ENCODE measurements at places on chromosomes 6 and 20.

GRCh38 chr6:43982084-43982625, 145.1 kb downstream of the MRPL14 start:
- no peak for DNase-seq

DNA sequence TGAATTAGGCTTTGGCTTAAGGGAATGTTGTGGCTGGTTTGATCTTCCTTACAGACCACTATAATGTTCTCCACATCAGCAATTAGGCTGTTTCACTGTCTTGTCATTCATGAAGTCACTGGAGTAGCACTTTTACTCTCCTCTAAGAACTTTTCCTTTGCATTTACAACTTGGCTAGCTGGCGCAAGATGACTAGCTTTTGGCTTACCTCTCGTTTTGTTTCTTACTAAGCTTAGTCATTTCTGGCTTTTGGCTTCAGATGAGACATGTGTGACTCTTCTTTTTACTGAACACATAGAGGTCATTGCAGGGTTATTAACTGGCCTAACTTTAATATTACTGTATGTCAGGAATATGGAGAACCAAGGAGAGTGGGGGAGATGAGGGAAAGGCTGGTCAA, 143.2 kb downstream of the PTCHD4 start:
- DNase-seq, result no peak

DNA sequence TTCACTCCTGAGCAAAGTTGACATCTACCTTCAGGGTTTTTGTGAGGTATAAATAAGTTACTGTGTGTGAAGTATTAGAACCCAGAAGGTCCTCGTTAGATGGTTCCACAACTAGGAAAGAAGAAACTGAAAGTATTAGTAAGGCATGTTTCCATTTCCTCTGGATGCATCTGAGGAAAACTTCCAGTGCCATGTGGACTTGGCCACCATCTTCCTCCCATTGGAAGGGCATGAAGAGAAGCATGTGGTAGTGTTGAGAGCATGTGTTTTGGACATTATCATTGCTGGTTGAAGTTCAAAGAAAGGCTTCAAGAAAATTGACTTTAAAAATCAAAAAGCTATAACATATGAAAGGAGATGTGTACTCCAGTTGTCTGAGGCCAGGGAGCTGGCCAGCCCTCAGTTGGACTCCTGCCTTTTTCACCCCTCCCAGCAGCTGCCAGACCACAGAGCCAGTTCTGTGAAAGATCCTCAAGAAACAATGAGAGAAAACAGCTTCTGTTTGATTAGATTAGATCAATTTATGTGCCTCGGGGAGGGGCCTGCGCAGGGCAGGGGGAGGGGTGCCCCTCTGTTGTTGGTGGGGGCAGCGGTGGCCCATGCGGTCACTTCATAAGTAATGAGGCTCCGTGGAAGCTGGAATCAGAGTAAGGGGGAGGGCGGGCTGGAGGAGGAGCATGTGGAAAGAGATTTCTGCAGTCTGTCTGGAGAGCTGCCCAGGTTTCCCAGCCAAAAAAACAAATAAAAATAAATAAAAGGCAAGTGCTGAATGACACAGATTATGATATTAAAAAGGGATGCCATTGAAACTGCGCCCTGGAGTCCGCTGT, 154.0 kb downstream of the JARID2 start:
- DNase-seq, result no peak

- no peak for DNase-seq
These were observed 150.6 kb downstream of the TENT5A start for GRCh38 chr6:81601918-81602317.

GRCh38 chr6:95091823-95092436, 485.4 kb upstream of the MANEA start:
- no peak for DNase-seq

Measured in stimulated activated CD4-positive, alpha-beta T cell treated with anti-CD3 and anti-CD28 coated beads, Interleukin-1b, Interleukin-23, amount 100 ng/mL, for 1 hour (primary cell).